ENCODE measurements at places on chromosomes 12 and 14. TPM values are rescaled to one million over a fixed set of nuclear protein-coding genes. Genes with fewer than 3 reads are reported as not detected.

The FAM90A1 gene
- total RNA-seq = 0.16 TPM

The PAPLN gene
- 1.6 TPM for total RNA-seq

The PLA2G1B gene
- not detected for total RNA-seq

The TBC1D30 gene
- 72.2 TPM for total RNA-seq

The LIN7A gene
- total RNA-seq = 37.7 TPM

The KRT3 gene
- not detected for total RNA-seq

The PMCH gene
- not detected for total RNA-seq

The ARHGEF40 gene
- total RNA-seq = 15.9 TPM

The SLC25A47 gene
- not detected for total RNA-seq

The ATP23 gene
- total RNA-seq = 7.5 TPM

The CCDC196 gene
- total RNA-seq = not detected

The ARF6 gene
- total RNA-seq = 61.3 TPM

The NUDT14 gene
- total RNA-seq = 18.2 TPM

The JPH4 gene
- total RNA-seq = 28.9 TPM

The CCDC177 gene
- total RNA-seq = 6.9 TPM

The TGFB3 gene
- 33.2 TPM for total RNA-seq

The MRPS35 gene
- total RNA-seq = 81.9 TPM

The LMNTD1 gene
- total RNA-seq = 1.1 TPM

The DAO gene
- not detected for total RNA-seq

The SMIM41 gene
- not detected for total RNA-seq

The PTGES3 gene
- 86.4 TPM for total RNA-seq

The INHBC gene
- not detected for total RNA-seq

The NKX2-1 gene
- total RNA-seq = 0.31 TPM

The IL26 gene
- not detected for total RNA-seq

The TOMM20L gene
- total RNA-seq = not detected

The OR6C2 gene
- total RNA-seq = not detected

The CNTN1 gene
- total RNA-seq = 385 TPM

The ATN1 gene
- total RNA-seq = 9.2 TPM

The BCL11B gene
- total RNA-seq = 27.0 TPM

The EIF2S3B gene
- total RNA-seq = 1.9 TPM

The ARID2 gene
- 46.5 TPM for total RNA-seq

The AKAP3 gene
- 2.7 TPM for total RNA-seq

The KRT83 gene
- total RNA-seq = not detected

The PTGDR gene
- 0.31 TPM for total RNA-seq

The MDGA2 gene
- total RNA-seq = 61.9 TPM

The FOXM1 gene
- 1.1 TPM for total RNA-seq

The HEBP1 gene
- total RNA-seq = 2.2 TPM

The MANSC4 gene
- 0.47 TPM for total RNA-seq

The POTEG gene
- total RNA-seq = not detected

The AQP2 gene
- not detected for total RNA-seq

The KRT75 gene
- total RNA-seq = not detected

The TAS2R9 gene
- total RNA-seq = 1.2 TPM

The CMAS gene
- 41.6 TPM for total RNA-seq

The LPAR5 gene
- 0.62 TPM for total RNA-seq

The SMCO2 gene
- 0.78 TPM for total RNA-seq

The NR4A1 gene
- 5.8 TPM for total RNA-seq

The RFX4 gene
- total RNA-seq = 3.6 TPM

The TMBIM6 gene
- 256 TPM for total RNA-seq

Measured in occipital lobe (tissue), 3 donors.